Progenitor cell of endocrine pancreas (in vitro differentiated cells): ENCODE measurements at places on chromosomes 2 and 18.

GRCh38 chr18:76264198-76264875 lies 230.7 kb downstream of the ZNF516 start:
- no peak for DNase-seq

DNA sequence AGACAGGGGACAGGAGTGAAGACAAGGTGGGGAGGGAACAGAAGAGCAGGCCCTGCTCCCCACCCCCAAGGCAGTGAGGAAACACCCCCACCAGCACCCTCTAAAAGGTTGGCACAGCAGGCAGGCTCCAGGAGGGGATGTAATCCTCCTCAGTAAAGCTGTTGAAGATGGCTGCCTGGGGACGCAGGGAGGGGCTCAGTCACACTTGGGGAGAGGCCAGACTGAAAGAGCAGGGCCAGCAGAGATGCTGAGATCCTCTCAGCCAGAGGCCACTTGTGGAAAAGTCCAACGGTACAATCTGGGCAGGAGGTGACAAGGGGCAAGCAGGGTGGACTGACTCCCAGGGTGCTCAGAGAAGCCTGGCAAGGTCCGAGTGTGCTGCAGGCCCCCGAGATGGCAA lies 154.8 kb upstream of the ID2 start:
- DNase-seq: no peak

- no peak for DNase-seq
Observed at GRCh38 chr2:63741884-63742579, 99.7 kb upstream of the UGP2 start.

DNA sequence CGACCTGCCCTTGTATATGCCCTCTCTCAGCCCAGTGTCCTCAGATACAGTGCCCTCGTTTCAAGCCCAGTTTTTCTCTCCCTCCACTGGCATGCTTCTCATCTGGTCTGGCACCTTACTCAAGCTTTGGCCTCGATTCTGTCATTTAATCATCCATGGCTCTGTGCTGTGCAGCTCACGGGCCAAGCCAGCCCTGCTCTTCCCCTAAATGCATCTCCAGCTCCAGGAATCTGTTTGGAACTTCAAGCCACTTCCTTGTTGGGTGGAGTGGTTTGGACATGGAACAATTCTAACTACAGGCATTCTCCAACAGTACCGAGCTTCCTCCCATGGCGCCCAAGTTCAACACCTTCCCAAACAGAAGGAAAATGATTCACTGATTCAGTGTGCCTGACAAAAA lies 76.7 kb upstream of the ZNF397 start:
- no peak for DNase-seq

GRCh38 chr2:174836377-174836994 lies 72.2 kb upstream of the CHRNA1 start:
- DNase-seq: no peak

GRCh38 chr2:226622484-226622883 lies 177.1 kb downstream of the IRS1 start:
- no peak for DNase-seq

DNA sequence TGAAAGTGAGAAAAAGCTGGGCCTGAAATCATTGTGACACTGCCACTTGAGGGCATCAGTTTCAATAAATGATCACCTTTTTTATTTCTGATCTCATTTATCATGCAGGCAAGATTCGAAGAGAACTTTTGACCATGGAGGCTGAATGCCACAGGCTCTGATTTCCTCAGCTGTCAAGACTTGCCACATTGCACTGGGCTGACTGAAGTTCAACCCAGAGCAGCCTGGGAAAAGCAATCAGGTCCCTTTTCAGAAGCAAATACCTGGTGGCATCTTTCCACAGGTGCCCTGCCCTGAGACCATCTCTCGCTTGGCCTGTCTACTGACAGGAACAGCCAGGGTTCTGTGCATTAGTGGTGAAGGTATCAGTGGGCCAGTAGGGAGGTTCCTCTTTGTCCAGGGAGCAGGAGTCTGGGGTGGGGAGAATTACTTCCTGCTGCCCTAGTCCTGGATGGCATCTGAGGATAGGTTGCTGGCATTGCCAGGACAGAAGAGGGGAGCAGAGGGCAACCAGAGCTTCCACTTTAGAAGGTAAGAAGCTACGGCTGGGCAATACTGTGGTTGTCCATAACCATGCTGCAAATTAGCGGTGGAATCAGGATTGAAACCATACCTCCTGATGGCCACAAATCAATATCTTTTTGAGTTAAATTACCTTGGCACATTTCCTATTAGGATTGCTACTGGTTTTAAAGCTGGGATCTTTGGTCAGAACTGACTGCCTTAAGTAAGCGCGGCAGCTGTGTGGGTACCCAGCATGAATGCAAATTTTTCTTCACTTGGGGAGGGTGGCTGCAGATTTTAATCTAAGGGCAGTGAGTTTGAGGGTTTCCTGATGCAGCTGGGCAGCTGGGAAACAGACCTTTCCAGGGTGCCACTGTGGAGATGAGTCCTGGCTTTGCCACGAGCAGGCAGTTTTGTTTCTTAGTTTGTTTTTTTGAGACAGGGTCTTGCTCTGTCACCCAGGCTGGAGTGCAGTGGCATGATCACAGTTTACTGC lies 394.5 kb downstream of the ALK start:
- no peak for DNase-seq

GRCh38 chr2:224180810-224181209 lies 141.7 kb upstream of the SERPINE2 start:
- no peak for DNase-seq

GRCh38 chr2:33946193-33946592 lies 347.1 kb upstream of the FAM98A start:
- DNase-seq: no peak
